Right ventricle myocardium superior (tissue), 1 donor: ENCODE measurements at places on chromosomes 13 and 19.

DNA sequence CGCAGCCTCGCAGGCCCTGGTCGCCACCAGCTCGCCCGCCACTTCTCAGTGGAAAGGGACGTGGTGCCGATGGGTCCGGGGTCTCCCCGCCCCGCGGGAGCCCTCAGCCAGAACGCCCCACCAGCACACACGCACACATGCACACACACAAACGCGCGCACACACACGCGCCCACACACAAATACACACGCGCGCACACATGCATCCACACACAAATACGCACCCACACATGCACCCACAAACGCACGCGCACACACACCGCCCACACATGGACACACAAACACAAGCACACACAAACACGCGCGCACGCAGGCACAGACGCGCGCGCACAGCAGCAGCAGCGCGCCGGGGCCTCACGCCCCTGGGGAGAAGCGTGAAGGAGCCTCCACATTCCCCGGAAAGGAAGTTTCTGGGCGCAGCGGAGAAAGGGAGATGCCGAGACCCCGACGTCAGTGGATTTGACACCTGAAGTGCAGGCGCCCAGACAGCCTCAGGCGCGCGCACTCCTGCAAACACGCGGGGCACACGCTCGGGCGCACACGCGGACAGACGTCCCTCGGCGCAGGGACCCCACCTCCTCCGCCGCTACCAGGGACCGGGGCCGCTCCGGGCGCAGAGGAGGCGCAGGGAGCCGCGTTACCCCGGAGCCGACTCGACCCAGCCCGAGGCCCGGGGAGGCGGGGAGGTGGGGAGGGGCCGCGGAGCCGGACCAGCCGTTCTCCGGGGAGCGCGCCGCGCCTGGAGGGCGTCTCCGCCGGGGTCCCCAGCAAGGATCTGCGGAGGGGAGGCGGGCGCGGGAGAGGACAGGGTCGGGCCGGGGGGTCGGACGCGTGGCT lies 622 bp downstream of the RASA3 start:
- peak; percentile 58 for DNase-seq

GRCh38 chr13:76703216-76703615 lies 183.0 kb downstream of the KCTD12 start:
- DNase-seq: no peak

DNA sequence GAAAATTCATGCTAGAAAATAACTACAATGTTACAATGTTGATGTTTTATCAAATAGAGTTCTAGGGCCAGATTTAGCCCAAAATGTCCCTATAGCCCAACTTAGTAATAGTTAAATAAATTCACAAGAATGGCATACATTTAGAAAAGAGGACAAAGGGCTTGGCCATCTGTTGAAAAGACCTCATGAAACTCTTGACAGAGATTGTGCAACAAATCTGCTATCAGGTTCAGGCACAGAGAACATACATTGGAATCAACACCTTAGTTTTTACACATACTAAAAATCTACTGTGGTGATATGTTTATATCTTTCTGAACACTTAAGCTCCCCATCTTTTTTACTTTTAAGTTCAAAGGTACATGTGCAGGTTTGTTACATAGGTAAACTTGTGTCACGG lies 298.3 kb upstream of the DACH1 start:
- no peak for DNase-seq

GRCh38 chr19:8158411-8159074 lies 9.2 kb upstream of the FBN3 start:
- DNase-seq: no peak

DNA sequence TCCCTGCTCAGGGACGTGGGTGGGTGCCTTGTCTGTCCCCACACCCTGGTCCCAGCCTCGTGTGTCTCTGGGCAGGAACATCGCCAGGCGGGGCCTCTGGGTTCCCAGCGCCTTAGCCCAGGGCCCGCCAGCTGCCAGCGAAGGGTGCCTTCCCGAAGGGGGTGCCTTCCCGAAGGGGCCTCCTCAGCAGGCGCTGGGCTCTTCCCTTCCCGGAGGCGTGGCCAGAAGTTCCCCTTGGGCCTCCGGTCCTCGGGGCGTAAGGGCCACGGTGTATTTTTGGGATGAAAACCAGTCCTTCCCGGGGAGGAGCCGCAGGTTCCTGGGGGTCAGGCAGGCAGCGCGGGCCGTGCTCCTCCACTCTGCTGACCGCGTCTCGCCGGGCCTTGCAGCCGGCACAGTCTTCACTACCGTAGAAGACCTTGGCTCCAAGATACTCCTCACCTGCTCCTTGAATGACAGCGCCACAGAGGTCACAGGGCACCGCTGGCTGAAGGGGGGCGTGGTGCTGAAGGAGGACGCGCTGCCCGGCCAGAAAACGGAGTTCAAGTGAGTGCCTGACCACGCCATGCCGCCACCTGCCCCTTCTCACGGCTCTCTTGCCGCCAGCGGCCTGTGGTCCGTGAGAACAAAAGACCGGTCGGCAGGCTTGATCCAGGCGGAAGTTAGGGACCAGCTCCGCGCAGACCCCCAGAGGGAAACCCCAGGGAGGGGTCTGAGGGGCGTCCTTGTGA lies 6.9 kb downstream of the BSG start:
- DNase-seq: peak; percentile 44

- DNase-seq: peak; percentile 83
Measured at GRCh38 chr19:17107546-17108452, 32.2 kb downstream of the MYO9B start.

GRCh38 chr13:21402586-21403307 lies 56.4 kb downstream of the ZDHHC20 start:
- DNase-seq: no peak

- no peak for DNase-seq
Measured at GRCh38 chr19:30873691-30874090, 475.5 kb downstream of the TSHZ3 start.

DNA sequence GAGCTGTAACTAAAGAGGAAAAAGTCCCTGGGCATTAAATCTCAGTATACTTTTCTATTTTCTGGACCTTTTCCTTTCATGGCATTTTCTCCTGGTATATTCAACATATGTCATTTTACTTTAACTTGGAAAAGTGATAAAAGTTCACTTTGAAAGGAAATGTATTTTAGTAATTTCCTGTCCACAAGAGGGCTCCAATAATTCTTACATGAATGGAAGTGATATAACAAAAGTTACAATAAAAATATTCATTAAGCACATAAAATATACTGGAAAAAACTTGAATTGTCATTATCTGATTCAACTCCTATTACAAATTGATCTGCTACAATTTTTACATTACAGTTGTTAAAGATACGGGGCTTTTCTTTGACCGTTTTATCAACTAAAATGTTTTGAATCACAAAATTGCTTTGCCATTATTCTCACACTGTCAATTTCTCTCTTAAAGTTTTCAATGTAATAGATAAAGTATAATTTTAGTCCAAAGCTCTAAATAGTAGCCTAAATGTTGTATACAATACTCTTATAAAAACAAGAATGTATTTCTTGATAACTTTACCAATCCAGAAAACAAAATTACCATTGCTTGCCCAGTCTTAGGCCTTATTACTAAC lies 4.9 kb downstream of the UBL3 start:
- no peak for DNase-seq

GRCh38 chr13:44508562-44509077 lies 67.5 kb downstream of the TSC22D1 start:
- DNase-seq: no peak

DNA sequence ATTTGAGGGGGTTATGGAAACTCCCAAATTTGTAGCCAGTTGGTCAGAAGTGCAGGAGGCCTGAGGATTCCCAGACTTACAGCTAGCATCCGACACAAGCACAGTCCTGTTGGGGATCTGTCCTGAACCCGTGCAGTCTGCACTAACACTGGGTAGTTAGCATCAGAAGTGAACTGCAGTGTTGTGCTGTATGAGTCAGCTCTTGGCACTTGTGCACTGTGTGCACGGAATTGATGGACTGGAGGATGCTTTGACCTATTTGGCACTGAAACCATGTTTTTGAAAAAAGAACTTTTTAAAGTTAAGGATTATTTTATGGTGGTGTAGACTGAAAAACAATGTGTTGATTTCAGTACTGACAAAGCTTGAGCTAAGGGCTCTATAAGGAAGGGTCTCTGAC lies 279.0 kb downstream of the NHLRC3 start:
- DNase-seq: peak; percentile 59

DNA sequence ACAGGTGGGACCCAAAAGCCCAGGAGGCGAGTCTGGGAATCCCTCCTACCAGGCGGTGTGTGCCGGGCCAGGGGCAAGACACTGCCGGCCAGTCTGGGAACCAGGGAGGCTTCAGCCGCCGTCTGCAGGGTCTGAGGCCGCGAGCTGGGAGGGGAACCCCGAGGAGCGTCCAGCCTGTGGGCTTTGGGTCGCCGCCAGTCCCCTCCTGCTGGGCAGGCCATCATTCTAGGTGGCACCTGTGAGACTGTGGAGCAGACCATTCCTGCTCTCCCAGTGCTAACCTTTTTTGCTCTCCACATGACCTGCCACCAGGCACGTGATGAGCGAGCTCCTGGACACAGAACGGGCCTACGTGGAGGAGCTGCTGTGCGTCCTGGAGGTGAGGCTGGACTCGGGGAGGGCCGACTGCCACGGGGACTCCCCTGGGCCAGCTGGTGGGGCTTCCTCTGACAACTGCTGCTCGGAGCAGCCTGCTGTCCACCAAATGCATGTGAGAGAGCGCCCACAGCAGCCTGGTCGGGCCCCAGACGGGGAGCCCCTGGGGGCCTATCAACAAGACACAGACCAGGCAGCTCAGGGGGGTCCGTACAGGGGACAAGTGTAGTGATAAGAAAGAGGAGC lies 24.6 kb upstream of the F7 start:
- DNase-seq: peak; percentile 32

DNA sequence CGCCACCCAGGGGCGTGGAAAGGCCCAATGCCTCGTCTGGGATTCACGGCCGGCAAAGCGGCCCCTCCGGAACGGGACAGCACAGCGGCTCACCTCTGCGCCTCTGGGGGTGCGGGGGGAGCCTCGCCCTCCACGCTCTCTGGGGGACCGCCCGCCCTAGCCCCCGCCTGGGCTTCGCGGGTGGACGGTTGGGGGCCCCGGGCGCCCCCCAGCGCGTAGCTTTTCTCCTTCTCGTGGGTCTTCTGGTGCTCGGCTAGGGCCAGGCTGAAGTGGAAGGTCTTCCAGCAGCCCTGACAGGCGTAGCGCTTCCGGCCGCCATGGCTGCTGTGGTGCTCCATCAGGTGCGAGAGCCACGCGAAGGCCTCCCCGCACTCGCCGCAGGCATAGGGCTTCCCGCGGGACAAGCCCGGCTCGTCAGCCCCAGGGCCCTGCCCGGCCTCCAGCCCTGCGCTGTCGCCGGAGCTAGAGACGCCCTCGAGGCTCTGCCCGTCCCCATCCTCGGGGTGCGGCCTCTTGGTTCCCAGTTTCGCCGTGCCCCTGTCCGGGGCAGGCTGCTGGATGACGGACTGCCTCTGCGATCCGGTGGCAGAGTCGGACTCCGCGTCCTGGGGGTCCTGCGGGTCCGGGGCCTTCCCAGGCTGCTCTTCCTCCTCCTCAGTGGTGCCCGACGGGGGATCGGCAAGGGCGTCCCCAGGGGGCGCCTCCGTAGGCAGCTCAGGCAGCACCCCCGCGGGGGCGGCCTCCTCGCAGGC lies 13.3 kb downstream of the ZSCAN18 start:
- no peak for DNase-seq

DNA sequence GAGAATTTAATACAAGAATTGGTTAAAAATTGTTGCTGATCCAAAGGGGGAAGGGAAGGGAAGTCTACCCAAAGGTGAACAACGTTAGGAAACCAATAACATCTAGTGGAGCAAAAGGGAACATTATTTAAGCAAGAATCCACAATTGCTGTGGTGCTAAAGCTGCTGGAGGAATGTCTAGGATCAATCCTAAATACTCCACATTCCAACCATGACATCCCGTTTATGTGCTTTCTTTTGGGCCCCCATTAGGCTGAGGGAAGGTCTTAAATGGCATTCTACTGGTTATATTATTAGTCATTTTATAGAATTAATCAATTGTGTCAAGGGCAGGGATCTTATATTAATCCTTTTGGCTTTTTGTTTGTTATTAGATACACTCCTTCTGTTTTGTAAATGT lies 39.9 kb upstream of the VWA8 start:
- DNase-seq: no peak

DNA sequence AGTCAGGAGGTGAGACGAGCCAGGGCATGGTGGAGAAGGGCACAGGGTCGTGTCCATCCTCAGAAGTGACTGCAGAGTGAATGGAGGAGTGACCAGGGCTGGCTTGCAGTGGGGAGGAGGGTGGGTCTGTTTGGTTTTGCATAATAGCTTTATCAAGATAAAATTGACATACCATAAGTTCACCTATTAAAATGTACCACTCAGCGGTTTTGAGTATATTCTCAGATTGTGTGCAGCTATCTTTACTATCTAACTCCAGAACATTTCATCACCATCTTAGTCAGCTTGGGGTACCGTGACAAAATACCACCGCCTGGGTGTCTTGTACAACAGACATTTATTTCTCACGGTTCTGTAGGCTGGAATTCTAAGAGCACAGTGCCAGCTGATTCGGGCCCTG lies 13.2 kb downstream of the ZNF8 start:
- no peak for DNase-seq

DNA sequence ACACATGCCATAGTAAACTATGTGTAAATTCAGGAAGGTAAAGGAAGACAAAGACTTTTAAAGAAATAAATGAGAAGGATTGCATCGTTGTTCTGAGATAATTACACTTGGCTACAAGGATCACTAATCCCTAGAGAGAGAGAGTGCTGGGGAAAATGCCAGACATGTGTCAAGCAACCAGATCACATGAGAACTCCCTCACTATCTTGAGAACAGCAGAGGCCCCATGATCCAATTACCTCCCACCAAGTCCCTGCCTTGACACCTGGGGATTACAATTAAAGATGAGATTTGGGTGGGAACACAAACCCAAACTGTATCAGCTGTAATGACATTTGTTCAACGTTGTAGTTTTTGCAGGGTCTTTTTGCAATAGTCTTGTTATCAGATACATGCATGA lies 1600.9 kb upstream of the MIR17HG start:
- no peak for DNase-seq

DNA sequence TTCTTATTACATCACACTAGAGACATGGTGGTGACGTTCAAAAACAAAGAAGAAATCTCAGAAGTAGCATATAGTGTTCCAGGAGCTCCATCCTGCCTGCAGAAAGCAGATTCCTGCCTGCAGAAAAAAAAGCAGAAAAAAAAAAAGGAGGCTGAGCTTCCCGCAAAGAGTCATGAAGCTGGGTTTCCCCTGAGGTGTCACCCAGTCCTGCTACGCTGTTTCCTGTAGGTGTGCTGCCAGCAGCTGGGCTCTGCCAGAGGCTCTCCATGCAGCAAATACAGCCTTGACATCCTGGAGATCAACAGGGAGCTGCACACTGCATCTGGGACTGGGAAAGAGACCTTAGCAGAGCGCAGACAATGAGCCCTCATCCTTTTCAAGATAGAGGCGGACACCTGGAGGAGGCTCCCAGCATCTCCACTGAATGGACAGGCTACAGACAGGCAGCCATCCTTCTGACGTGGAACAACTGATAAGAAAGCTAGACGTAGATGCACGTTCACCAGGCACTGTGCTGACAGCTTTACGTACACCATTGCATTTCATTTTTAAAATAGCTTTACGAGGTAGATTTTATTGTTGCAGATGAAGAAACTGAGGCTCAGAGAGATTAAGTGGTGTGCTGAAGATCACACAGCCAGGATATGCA lies 350.9 kb downstream of the FOXO1 start:
- no peak for DNase-seq
